Right lobe of liver (tissue), 6 donors: ENCODE measurements at places on chromosomes 5 and 9. TPM values are rescaled to one million over a fixed set of nuclear protein-coding genes. Genes with fewer than 3 reads are reported as not detected.

- no peak for DNase-seq
Observed at GRCh38 chr5:93653716-93654115, 70.7 kb downstream of the NR2F1 start.

DNA sequence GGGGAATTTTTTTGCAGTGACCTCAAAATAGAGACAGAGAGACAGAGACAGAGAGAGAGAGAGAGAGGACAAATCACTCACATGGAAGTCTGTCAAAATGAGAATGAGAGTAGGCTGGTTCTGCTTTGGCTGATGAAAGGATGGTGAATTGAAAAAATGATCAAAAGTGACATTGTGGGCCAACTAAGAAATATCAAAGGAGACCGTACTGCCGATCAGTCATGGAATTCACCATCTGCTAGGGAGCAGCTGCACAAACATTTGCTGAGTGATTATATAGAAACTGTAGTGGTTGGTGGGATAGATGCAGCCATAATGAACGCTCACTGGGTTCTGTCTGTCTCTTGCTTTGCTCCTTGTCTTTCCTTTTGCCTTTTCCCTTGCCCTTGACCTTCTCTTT is 476.6 kb upstream of the SGCD start:
- no peak for DNase-seq

DNA sequence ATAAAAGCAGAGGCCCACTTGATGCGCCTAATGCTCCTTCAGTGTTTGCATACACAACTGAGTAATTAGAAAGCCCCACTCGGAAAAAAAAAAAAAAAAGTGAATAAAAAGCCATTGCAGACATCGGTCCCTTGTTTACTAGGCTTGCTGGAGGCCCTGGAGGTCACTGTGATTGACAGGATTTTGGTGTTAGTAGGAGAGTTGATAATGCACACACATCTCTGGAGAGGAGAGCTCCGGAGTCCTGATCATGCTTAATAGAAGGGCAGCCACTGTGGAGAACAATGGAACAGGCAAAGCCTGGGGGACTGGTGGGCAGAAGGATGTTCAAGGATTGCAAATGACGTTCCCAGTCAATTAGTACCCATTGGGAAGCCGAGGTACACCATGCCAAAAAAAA is 152.5 kb downstream of the EFNA5 start:
- DNase-seq: no peak

DNA sequence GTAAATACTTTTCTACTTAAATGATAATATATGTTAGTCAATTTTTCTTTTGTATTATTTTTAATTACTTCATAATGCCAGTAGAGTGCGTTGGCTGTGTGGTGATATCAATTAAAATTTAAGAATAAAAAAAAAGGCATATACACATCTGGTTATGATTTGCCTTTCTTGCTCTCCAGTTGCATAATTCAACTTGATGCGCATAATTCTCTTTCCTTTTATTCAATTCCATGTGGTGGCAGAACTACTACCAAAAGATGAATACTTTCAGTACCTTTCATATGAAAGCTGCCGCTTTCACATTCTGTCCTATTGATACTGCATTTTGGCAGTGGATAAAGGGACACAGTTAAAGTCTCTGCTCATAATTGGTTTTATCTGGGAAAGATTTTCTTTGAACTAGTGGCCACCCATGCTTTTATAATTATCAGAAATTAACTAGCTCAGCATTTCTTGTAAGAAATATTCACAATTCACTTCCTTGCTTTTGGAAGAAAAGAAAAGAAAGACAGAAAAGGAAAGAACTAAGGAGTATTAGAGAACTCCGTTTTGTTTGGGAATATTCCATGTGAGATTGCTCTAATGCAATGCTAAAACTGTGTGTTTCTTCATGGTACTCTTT is 12.3 kb upstream of the ADGRV1 start:
- no peak for DNase-seq

DNA sequence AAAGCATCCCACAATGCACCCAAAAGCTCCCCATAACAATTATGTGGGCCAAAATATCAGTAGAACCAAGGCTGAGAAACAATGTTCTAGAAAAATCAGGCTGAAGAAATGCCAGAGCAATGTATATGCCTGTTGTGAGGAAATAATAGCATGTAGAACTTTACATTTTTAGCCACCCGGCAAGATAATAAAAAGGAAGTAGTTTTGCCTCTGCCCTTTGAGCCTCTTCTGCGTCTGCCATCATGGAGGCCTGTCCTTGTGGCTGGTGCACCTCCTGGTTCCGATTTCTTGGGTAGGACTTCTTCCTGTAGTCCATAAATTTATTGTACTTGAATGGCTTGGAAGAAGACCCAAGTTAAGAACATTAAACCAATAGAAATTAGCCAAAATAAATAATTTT is 38.9 kb upstream of the TNFAIP8 start:
- no peak for DNase-seq

ASPN gene
- 11.5 TPM for total RNA-seq

PCDHB3 gene
- not detected for total RNA-seq

PCDHGB5 gene
- 3.0 TPM for total RNA-seq

ZNF484 gene
- total RNA-seq: 2.3 TPM

INSL4 gene
- not detected for total RNA-seq

ARHGEF28 gene
- total RNA-seq: 13.7 TPM
